ENCODE measurements at places on chromosomes 16 and 17.

DNA sequence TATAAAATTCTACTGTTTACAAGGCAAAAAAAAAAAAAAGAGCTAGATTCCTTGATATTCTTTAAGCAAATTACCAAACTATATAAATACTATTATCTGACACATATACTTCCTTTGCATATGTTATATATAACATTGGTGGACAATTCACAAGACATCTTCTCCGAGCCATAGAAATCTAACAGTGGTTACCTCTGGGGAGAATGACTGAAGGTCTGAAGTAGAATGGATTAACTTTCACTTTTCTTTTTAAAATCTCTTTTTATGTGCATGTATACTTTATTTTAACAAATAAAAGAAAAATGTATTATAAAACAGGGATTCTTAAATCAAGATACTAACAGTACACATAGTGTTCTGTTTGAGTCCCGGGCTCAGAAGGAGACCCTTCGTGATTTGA, 131.0 kb downstream of the MRTFB start:
- no peak for DNase-seq

- DNase-seq: no peak
These were observed at the start of gene GDPD3 for GRCh38 chr16:30113031-30113710. TSS of gene GDPD3 (minus strand) at chr16:30113537. CDS start at chr16:30113478, 59 bp downstream.

- no peak for DNase-seq
These were observed 9.8 kb downstream of the CHST6 start for GRCh38 chr16:75485230-75486013.

DNA sequence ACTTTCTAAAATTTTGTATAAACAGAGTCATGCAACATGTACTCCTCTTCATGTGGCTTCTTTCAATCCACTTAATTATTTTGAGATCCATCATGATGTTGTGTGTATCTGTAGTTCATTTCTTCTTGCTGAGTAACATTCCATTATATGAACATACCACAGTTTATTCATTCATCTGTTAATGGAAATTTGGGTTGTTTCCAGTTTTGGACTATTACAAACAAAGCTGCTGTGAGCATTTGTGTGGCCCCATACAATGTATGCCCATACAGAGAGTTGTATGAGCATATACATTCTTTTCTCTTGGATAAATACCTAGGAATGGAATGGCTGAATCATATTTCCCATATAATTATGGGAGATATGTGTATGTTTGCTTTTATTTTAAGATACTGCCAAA, 85.6 kb downstream of the CLEC16A start:
- peak; percentile 45 for DNase-seq

DNA sequence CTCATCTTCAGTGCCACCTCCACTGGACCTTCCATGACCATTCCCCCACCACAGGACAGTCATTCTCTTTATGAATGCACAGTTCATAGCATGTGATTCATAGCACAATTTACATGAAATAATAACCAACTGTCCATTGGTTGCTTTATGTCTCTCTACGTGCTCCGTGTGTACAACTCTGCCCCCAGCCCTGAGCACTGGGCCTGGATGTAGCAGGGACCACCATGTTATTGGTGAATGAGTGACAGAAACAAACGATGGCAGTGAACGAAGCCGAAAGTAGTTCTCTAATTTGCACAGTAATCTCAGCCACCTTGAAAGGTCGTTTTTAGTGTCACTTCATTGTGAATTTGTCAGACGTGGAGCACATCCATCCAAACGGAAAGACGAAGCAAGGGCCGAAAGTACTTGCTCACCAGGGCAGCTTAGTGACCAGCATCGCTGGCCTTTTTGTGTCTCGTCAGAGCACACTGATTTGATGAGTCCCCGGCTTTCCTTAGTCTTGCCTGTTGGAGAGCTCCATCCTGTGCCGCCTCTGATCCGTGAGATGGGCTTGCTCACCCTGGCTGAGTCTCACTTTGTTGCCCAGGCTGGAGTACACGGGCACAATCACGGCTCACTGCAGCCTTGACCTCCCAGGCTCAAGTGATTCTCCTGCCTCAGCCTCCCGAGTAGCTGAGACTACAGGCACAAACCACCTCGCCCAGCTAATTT, 95.3 kb downstream of the CMIP start:
- no peak for DNase-seq

GRCh38 chr16:27152121-27152520, 51.2 kb upstream of the KDM8 start:
- DNase-seq: peak; percentile 16

DNA sequence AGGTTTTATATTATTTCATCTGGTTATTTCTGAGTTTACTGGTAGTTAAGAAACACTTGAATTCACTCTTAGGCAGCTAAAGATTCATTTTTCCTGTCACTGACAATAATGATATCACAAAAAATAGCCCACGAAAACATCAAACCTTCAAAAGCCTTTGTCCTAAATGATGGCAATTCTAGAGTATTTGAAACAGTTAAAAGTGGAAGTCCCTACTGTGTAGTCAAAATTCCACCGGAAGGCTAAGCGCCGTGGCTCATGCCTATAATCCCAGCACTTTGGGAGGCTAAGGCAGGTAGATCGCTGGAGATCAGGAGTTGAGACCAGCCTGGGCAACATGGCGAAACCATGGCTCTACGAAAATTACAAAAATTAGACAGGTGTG, 103.5 kb downstream of the HIC1 start:
- DNase-seq: no peak

DNA sequence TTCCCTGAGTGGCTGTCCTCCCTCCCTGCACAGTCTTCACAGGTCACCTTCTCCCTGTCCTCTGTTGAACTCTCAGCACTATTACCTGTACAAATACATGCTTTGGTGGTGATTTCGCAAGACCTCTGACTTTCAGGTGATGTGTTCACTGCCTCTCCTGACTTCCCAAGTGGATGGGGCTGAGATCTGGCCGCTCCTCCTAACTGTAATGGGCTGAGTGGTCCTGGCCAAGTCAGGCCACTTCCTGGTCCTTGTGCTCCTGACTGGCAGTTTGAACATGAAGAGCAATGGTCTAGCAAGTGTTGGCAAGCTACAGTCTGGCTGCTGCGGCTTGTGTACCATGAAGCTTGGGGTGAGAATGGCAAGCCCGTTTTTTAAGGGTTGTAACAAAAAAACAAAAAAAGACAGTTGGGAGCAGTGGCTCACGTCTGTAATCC, 11.7 kb upstream of the TMED6 start:
- DNase-seq: no peak

DNA sequence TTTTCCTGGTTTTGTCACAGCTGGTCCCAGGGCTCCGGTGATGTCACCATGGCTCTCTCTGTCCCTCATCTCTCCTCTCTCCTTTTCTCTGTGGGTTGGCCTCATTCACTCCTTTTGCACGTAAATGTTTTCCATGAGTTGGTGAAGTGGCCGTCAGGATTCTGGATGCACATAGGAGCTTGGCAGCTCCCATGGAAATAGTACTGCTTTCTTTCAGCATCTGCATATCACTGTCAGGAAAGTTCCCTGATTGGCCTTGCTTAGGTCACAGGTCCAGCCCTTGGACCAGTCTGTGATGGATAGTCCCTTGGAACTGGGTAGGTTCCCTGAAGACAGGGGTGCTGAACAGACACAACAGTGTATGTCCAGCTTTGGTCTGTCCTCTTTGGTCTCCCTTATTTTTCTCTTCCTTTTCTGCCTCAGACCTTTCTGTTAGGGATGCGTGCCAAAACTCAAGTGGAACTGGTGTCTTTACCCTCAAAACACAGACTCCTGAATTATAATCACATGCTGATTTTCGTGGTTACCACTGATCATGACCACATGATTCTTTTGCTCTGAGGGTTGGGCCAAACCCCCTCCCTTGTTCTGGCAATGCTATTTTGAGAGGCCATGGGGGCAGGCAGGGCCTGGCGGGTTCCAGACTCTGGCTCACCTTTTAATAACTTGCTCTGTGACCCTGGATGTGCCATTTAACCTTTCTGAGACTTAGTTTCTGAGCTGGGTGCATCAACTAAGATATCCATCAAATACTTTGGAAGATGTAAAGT, 99.0 kb downstream of the MSI2 start:
- no peak for DNase-seq

GRCh38 chr17:8649157-8650118, 18.9 kb upstream of the MYH10 start:
- peak; percentile 99 for DNase-seq

- DNase-seq: peak; percentile 45
These were observed 25.4 kb downstream of the DNAJA2 start for GRCh38 chr16:46947900-46948547.

DNA sequence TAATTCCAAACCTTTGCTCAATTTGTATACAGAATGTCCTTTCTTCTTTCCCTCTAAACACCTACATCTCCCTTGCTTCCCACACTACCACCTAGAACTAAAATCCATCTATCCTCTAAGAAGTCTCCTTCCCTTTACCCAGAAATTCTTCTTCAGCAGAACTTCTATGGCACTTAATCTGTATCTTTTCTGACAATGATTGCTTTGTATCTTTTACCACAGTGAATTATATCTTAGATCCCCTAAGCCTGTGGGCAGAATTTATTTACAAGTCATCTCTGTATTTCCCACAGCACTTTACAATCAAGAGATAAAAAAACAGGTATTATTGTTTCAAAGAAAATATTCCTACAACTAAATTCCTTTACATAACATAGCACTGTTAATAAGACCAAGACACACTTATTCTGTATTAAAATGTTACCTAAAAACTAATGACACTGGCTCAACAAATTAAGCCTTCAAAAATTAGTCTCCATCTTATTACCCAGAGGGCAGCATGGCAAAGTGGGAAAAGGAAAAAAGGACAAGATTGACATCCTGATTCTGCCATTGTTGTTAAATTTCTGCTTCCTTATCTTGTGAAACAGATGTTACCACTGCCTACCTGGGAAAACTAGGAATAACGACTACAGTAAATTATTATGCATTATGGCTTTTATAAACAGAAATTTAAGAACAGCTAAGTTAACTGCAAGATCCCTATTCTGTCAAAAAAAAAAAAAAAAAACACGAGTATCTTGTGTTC, 42.8 kb downstream of the KANSL1 start:
- DNase-seq: no peak

- no peak for DNase-seq
These were observed 237 bp downstream of the C1QL1 start for GRCh38 chr17:44967907-44968224.

DNA sequence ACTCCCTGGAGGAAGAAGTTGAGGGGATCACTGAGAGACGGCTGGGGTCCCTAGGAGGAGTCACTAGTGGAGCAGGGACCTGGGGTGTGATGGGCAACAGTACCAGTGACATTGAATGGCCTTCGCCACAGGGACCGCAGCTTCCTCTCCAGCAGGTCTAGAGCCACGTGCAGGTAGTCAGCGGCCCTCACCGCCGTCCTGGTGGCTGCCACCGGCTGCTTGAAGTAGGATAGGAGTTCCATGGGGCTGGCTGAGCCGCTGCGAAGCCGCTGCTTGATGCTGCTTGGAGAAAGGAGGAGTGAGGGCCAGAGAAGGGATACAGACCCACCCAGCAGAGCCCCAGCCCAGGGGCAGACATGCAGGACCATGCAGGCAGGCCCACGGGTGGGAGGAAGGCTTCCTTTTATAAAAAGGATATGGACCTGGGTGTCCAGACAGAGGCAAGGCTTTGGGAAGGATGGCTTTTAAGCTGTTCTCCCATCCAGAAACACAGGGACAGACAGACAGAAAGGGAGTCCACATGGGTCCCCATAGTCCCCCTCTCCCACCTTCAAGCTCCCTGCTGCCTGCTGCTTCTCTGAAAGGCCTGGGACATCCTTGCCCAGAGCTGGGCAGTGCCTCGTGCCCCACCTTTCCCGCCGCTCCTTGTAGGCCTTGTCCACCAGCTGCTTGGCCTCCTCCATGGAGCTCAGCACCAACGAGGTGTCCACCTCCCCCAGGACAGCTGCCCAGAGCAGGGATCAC, 827 bp downstream of the MPO start:
- no peak for DNase-seq

- peak; percentile 91 for DNase-seq
These were observed 13.4 kb downstream of the HSPB9 start for GRCh38 chr17:42135664-42136653.

GRCh38 chr17:76793775-76794174, 55.9 kb downstream of the MFSD11 start:
- DNase-seq: peak; percentile 31

- no peak for DNase-seq
These were observed 17.5 kb downstream of the ABR start for GRCh38 chr17:1162116-1162855.

GRCh38 chr16:1351215-1351581, 480 bp downstream of the TSR3 start:
- no peak for DNase-seq

GRCh38 chr17:78924481-78925151, 571 bp downstream of the TIMP2 start:
- no peak for DNase-seq

GRCh38 chr17:9232591-9233270, 211.4 kb downstream of the NTN1 start:
- DNase-seq: no peak

DNA sequence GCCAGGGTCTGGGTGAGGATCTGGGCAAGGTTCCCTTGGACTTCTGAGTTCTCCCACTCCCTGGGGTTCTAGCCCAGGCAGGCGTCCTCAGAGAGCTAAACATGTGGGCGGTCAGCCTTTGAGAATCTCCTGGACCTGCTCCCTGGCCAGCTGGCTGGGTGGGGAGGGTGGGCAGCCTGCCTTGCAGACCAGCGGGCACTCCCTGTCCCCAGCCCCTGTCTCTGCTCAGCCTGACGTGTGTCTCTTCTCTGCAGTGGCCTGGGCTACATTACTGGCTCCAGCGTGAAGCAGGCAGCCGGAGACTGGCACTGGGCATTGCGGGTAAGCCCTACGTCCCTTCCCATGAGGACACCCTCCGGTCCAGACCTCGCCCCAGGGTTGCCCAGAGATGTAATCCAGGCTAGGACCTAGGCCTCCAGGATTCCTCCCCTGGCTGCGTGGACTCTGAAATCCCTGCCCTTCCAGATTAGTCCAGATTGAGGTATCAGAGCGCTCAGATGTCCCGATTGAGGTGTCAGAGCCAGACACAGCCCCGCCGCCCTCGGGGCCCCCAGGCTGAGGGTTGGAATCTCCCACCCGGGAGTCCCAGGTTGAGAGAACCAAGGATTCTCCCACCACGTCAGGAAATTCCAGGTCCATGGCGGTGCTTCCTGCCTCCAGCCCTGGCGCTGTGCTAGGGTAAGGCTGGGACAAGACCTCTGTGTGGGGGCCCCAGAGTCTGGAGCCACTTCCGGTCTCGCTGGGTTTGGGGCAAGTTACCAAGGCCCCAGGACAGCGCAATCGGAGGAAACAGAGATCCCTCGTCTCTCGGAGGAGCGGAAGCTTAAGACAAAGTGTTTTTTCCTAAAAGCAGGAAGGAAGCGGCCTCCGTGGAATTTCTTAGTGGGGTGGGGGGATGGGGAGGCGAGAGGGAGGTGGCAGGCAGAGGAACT, 24.1 kb downstream of the MYBBP1A start:
- DNase-seq: peak; percentile 16

DNA sequence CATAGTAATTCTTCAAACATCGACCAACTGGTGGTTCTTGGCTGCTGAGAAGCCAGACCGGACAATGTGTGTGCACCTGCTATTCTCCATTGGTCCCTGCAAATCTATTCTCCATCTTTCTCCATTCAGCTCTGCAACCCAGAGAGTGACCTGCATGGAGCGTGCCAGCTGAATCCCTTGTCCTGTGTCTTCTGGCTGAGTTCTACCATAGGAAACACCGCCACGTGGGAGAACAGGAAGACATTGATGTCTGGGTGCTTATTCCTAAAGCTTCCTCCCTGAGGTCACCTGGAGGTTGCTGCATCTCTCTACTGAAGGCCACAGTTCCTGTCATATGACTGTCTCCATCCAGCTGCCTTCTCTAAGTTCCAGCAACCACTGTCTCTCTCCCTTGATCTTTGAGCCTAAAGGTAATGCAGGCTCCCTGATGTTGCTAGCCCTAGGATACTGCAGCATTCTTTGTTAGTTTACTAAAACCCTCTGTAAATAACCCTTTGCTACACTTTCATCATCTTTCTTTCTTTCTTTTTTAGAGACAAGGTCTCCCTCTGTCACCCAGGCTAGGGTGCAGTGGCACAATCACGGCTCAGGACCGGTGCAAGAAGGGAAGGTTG, 10.6 kb upstream of the SMG1 start:
- DNase-seq: no peak
